Activated naive CD4-positive, alpha-beta T cell (primary cell): ENCODE measurements at places on chromosomes 6 and 20.

- no peak for DNase-seq
These were observed 24.4 kb downstream of the SIRPD start for GRCh38 chr20:1533059-1533458.

GRCh38 chr20:6122111-6122872 lies 538 bp downstream of the FERMT1 start:
- DNase-seq: no peak

- DNase-seq: no peak
These were observed 635.2 kb upstream of the IMPG1 start for GRCh38 chr6:76707630-76708029.

- DNase-seq: no peak
These were observed 199.3 kb upstream of the SGK1 start for GRCh38 chr6:134517145-134517658.

DNA sequence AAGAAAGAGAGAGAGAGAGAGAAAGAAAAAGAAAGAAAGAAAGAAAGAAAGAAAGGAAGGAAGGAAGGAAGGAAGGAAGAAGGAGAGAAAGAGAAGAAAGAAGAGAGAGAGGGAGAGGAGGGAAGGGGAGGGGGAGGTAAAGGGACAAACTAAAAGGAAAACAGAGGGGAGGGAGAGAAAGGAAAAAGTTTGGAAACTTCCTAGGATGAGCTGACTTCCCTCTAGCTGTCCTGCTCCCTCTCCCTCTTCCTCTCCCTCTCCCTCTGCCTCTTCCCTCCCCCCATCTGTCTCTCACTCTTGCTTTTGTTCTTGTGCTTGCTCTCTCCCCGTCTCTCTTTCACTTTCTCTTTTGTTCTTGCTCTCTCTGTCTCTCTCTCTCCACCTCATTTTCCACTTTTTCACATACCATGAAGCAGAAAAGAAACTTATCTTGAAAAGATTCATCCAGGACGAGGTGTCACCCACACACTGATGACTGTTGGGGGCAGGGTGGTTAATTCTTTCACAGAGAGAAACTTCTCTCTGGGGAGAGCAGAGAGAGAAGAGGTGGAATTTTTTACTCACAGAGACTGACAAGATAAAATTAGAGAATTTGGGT lies 56.4 kb upstream of the DUSP22 start:
- no peak for DNase-seq

DNA sequence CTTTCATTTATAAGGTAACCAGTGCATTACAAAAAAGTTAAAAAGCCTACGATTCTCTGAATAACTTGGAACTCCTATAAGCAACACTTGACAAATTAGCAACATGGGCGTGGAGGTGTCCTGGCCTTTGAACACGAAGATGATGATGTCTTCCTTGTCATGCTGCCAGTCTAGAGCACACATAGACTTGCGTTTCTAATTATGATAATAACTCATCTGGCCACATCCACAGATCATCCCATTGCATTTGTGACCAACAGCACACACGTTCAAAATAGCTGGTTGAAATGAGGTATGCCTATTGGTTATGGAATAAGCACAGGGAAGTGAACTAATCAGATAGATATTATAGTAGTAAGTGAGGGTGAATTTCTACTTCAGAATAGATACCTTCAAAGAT lies 608.9 kb downstream of the PRKN start:
- no peak for DNase-seq

DNA sequence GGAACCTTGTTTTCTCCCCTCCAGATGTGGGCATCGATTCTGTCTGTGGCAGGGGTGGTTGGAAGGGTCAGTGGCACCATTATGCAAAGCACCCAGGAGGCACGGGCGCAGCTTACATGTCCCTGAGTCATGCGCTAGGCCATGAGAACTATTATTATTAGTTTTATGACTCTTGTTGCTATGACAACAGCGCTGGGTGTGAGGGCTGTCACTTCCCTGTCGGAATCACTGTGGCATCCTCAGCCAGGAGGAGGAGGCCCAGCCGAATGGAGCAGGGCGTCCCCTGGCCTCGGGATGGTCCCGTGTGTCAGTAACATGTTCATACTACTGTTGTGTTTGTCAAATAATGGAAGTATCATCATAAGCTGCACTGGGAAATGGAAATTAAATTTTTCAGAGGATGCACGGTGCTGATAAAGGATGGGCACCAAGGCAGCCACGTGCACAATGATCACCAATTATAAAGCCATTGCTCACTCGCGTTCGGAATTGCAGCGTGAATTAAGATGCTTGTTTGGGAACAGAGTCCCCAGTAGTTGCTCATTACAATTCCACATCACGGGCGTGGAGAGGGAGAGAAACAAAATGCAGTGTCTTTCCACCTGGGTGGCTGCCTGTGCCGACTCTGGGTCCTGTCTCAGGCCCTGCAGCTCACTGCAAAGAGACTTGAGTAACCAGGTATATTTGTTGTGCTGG lies 247.9 kb downstream of the CDH4 start:
- no peak for DNase-seq

- DNase-seq: no peak
These were observed 698 bp upstream of the SH3BGRL2 start for GRCh38 chr6:79630380-79630882.

- DNase-seq: no peak
These were observed 98.9 kb upstream of the ENPP5 start for GRCh38 chr6:46269447-46270229.

- DNase-seq: no peak
These were observed 156.2 kb upstream of the JARID2 start for GRCh38 chr6:15089569-15090144.

DNA sequence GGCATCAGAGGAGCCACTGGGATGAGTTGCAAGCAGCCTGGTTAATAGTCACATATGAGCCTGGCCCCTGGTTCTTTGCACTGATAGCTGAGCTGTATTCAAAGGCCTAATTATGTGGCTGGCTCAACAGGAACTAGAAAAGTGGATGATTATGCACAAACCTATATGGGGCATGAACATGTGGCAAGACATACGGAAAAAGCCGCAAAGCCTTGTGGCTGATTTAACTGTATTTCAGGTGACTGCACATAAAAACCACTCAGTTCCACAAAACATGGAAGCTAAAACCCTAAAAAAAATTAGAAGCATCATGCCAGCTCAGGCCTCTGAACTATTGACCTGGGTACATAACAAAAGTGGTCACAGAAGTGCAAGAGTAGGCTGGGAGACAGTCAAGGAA lies 13.0 kb upstream of the MUC22 start:
- DNase-seq: no peak

DNA sequence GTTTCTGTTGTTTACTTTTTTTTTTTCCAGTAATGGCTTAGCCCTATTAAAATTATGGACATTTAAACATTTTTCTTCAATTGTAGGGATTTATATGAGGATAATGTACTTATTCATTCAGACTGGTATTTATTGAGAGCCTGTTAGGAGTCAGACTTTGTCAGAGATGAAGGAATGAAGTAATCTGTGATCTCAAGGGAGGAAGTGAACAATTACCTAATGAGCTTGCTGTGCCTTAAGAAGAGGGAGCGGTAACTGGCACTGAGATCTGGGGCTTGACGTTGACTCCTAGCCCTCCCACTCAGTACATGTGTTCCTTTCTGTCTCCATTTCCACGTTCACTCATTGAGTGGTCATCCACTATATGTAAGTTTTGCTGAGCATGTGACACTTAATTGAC lies 12.6 kb downstream of the AFDN start:
- DNase-seq: no peak

GRCh38 chr20:13690943-13691342 lies 52.2 kb upstream of the TASP1 start:
- no peak for DNase-seq

- no peak for DNase-seq
These were observed 120.5 kb upstream of the CHD6 start for GRCh38 chr20:41738604-41739206.

GRCh38 chr6:21348504-21349195 lies 244.9 kb upstream of the SOX4 start:
- DNase-seq: no peak

DNA sequence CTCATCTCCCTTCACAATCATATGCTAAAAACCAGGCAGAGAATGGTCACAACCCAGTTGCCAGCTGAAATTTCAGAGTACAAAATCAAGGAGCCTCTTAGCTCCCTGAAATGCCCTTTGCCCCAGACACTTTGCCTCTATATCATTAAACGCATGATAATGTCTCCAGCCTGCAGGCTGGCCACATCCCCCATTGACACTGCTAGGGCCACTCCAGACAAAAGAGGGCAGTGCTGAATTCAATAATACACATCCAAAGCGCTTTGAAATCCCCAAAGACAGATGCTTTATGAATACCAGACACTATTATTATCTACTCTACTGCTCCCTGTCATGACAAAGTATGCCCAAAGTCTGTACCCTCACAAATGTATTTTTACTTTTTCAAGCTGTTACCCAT lies 348.3 kb upstream of the POU3F2 start:
- no peak for DNase-seq

DNA sequence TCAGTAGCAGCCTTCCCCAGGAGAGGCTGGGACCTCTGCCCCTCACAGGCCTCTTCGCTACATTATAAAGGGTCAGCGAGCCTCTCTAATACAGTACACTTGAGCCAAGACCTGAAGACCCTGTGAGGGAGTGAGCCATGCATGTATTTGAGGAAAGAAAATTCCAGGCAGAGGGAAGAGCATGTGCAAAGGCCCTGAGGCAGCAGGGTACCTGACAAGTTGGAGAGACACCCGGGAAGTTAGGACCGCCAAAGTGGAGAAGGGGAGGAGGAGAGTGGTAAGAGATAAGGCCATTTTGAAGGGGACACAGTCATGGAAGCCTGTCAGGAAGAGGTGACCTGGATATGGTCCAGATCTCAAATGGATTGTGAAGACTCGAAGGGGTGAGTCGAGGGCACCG lies 219.3 kb upstream of the RNF24 start:
- no peak for DNase-seq

DNA sequence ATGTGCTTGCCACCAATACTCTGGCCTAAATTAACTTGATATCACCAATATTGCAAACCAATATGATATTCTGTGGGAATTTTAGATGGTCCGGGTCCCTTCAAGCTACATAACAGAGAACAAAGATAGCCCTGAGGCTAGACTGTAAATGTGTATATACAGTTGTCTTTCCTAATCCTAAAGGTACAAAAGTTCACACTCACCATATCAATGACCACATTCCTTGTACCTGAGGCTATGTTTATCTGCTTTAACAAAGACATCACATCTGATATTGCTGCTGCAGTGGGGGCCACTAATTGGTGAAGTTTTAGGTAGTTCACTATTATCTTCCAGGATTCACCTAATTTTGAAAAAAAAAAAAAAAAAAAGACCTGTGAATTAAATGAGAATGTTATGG lies 38.6 kb upstream of the VGLL2 start:
- DNase-seq: no peak

DNA sequence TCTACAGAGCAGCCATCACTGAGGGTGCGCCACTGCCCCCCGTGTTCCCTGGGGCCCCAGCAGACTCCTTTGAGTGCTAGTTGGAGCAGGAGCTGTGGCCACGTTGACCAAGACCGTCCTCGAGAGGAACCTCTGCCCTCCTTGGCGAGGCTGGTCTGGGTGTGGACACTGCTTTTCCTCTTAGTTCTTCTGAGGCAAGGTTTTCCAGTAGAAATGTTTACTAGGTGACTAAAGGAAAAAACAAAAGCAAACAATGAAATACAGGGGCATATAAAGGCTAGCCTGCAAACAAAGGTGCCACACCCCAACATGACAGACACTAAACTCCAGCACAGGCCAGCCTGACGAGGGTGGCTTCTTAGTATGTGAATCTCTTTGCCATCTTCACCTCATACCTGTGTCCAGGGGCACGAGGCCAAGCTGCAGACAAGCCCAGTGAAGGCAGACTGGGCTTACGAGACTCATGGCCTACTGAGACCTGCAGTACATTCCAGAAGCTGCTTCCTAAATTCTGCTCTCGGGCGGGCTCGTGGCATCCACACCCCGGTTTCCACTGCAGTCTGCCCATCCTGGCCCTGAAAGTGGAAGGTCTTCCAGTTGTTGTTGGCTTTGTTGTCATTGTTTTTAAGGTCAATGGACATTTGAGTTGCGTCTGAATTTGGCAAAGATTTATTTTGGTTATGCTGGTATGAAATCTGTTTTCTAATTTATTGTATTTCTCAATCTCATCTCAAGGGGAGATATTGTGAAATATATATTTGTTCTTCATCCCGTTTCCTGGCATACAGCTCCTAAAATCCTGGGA lies 39.2 kb downstream of the FAM50B start:
- no peak for DNase-seq

- DNase-seq: no peak
These were observed 43.0 kb downstream of the PDYN start for GRCh38 chr20:1950836-1951235.

DNA sequence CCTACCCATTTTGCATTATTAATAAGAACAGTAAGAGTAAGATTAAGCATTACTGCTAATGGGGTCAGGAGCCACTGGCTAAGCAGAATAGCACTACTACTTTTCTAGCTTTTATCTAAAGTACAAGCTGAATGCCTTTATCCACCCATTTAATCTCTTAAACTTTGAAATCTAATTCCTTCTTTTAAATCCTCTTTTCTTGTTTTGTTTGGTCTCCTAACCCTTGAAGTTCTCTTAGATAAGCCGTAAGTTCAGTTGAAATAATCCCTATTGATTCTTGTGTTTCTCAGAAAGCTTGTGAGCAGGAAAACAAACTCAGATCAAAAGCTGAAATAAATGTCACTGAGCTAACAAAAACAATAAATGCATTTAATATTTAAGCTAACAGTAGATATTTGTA lies 380.2 kb downstream of the TBC1D32 start:
- no peak for DNase-seq

DNA sequence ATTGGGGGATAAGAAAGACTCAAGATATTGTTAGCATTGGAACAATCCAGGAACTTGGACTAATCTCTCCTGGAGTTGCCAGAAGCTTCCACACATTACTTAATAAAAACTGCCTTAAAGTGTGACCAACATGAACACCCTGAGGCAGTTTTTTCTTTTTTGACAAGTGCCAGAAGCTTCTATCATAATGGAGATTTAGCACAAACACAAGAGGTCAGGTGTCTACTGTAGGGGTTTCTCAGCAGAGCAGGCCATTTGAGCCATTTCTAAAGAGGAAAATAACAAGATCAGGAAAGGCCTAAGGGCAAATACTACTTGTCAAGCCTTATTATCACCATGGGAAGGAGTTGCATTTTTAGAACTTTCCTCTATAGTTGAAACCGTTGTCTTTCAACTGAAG lies 361.5 kb downstream of the EPM2A start:
- no peak for DNase-seq
